ENCODE measurements at places on chromosomes 5 and 9.

- DNase-seq, result no peak
These were observed 84.6 kb downstream of the DAB2IP start for GRCh38 chr9:121735793-121736770.

DNA sequence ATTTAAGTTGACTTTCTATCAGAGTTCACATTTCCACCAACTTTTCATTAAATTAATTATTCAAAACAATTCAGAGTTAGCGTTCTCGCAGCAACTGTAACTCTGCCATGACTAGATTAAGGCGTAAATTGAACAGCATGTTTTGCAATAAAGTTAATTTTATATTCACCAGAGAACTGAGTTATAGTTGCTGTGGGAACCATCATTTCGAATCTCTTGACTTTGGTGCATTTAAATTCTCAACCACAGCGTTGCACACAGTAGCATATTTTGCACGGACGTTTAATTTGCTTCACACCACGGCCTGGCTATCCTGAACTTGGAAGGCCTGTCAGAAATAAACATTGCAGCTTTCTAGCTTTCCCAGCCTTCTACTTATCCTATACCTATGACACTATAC is 144.3 kb upstream of the WWC1 start:
- no peak for DNase-seq

GRCh38 chr5:7000310-7000709 is 287.1 kb downstream of the TENT4A start:
- no peak for DNase-seq

- no peak for DNase-seq
These were observed 21.7 kb downstream of the ITGA2 start for GRCh38 chr5:53010814-53011213.

- no peak for DNase-seq
These were observed 119.4 kb downstream of the NTRK2 start for GRCh38 chr9:84788803-84789462.

DNA sequence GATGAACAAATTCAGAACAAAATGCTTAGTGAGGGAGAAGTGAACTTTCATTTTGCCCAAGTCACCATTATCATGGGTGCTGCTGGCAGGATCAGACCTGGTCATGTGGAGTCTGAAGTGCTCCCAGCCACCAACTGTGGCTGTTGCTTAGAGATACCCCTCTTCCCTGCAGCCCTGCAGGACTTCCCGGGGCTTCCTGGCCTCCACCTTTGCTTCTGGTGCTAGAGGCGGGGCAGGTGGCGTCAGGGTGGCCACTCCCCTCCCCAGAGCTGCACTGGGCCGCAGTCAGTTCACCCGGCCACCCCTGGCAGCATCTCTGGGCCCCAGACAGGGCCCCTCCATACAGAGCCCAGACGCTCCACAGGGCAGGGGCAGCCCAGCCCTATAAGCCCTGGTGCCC is 30.0 kb upstream of the SLC12A7 start:
- peak; percentile 36 for DNase-seq

GRCh38 chr5:16602182-16602581 is 14.6 kb downstream of the RETREG1 start:
- DNase-seq, result no peak

DNA sequence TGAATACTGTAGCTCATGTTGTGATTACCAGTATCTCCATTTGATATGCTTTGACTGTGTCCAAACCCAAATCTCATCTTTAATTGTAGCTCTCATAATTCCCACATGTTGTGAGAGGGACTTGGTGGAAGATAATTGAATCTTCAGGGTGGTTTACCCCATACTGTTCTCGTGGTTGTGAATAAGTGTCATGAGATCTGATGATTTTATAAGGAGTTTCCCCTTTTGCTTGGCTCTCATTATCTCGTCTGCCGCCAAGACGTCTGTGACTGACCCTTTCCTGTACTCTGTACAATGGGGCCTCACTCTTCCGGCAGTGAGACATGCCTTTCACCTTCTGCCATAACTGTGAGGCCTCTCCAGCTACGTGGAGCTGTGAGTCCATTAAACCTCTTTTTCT is 59.3 kb downstream of the TRIO start:
- DNase-seq, result no peak

- no peak for DNase-seq
These were observed 143.7 kb downstream of the TTLL11 start for GRCh38 chr9:121949364-121949763.

DNA sequence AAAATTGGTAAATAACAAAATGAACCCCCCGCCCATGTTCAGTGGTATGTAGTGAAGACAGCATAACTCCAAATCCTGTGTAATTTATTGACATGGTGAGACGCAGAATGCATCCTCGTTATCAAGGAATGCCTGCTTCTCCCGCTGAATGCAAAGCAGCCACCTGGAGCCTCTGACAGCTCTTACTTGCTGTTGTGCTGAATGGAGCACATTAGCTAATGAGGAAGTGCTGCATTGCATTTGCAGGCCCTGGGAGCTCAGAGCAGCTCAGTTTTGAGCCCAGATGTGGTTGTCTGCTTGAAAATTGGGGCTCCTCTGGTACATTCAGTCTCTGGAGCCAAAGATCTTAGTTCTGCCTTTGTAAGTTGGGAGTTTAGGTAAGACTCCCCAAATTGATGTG is 28.9 kb downstream of the PLAC8L1 start:
- no peak for DNase-seq

Data from NCI-H2107 (cell line).